Pons (tissue), 1 donor: ENCODE measurements at places on chromosomes 2 and 18.
A peak's percentile ranks its signal among the peaks of the same experiment; 100 is the strongest.

DNA sequence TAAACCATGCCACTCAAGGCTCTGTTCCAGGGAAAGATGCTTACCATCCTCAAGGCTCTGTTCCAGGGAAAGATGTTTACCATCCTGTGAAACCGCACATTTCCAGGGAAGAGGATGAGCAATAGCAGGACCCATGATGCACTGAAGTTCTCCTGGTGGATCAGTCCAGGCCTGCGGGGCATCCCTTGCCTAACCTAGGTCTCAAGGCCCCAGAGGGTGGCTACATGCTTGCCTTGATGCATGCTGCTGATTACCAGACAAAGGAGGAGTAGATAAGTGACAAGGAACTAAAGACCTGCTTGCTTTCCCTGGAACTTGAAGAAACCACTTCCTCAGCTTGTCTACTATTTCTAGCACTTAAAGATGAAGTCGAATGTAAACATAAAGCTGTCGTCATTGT is 111.0 kb upstream of the LINC00305 start:
- no peak for DNase-seq

DNA sequence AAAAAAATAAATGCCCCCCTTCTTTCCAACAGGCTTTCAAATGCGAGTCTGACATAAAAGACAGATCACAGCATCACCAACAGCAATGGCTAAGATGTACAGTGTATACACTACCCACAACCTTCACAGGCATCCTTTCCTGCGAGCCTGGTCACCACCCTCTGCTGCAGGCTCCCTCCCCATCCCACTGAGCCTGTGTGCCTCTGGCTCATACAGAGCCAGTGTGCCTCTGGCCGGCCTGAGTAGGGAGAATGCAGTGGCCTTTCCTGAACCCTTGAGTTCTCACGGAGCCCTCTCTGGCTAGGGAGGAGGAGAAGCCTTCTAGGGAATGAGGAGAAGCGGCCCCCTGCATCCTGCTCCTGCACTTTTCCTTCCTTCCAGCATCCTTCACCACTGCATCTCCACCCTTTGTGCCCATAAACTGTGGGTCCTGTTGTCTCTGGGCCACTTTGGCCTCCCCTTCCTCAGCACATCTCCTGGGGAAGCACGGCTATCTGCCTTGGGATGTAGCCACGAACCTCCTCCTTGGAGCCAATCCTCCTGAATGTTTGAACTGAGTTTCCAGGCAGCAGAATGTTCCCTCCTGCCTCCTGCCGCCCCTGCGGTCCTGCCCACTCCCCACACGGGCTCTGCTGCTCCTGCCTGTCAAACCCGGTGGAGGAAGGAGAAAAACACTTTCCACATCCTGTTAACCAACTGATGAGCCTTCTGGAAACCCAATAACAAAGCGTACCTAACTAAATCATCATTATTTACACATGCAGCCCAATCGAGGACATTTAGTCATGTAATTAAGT is 22.5 kb downstream of the GYPC start:
- DNase-seq, result no peak

- DNase-seq, result no peak
Measured at GRCh38 chr2:59885541-59885940, 667.9 kb downstream of the BCL11A start.

DNA sequence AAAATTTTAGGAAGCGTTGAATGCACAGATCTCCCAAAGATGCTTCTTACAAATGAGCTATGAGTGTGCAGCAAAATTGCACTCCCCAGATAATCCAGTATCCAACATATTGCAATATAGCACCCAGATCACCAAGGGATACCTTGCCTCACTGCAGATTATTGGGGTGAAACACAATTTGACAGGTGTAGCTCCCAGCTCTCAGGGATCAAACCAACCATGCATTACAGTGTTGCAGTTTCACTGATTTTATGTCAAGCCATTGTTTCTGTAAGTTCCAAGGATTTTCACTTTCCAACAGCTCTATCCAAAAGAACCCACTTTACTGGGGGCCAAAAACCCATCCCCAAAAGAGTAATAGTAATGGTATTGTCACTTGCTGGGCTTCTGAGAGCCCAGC is 10.8 kb upstream of the PRLH start:
- no peak for DNase-seq

- DNase-seq, result no peak
Measured at GRCh38 chr18:75344161-75344560, 83.3 kb downstream of the SMIM21 start.

DNA sequence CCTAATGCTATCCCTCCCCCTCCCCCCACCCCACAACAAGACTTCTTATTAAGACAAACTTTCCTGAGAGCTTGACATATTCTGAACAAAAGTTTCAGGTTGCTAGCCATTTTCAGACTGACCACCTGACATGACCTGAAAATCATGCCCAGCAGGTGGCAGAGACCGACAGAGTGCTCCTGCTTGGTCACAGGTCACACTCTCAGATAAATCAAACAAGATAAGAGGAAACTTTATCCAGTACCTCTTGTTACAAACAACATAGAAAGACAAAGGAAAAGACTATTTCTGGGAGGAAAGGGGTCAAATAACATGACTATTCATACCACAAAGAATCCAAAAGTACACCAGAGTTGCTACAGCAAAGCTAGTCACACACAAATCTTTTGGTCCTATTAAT is 107.4 kb downstream of the TMEM200C start:
- DNase-seq, result no peak

DNA sequence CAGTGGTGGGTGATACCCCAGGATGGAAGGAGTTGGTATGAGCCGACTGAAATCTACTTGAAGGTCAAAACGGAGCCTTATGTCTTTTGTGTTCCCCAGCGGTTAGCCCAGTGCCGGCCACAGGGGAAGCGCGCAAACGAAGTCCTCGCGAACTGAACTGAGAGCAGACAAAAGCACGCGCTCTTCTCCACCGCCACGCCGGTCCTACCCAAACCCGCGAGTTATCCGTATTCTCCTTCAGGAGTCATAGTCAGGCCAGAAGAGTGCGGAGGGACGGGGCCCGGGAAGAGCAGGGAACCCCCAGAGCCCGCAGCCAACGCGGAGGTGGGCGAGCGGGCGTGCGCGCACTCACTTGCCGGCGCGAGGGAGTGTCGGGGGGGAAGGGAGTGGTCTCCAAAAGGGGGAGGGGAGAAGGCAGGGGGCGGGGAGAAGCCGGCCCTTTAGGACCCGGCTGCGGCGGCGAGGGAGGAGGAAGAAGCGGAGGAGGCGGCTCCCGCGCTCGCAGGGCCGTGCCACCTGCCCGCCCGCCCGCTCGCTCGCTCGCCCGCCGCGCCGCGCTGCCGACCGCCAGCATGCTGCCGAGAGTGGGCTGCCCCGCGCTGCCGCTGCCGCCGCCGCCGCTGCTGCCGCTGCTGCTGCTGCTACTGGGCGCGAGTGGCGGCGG is at the start of gene IGFBP2:
Gene IGFBP2 (plus strand): TSS at position 469 of the 664 bp plus-strand sequence. CDS start 104 bp downstream, at position 573.
- no peak for DNase-seq

- peak; percentile 85 for DNase-seq
Measured at GRCh38 chr2:68031542-68032160, 31.2 kb downstream of the C1D start.

DNA sequence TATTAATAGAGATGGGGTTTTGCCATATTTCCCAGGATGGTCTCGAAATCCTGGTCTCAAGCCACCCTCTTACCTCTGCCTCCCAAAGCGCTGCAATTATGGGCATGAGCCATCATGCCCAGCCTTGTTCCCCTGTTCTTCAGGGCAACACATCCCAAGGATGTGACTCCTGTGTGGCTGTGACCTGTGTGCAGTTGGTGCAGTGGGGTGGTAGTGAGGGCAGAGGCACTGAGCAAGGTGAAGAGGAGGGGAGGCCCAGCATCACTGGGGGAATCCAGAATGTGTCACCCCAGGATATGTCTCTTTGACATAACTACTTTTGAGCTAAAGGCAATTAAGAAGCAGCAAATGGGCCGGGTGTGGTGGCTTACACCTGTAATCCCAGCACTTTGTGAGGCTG is 23.4 kb downstream of the CENPA start:
- DNase-seq, result no peak

DNA sequence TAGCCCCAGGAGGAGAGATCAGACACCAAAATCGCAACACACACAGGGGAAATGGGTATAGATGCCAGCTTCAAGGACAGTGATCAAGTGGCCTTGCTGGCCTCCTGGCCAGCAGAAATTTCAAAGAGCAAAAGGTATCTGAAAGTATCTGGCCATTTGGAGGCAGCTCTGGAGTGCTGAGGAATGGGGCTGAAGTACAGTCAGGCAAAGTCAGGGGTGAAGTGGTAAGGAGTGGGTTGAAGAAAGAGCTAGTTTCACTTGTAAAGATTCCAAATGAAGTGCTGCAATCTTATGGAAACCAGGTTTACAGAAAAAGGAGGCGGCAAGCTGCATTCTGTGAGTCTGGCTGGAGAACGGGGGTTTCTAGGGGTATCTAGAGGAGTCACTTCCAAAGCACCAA is 19.2 kb upstream of the PCBP1 start:
- no peak for DNase-seq

GRCh38 chr2:64942693-64943092 is 46.5 kb upstream of the SLC1A4 start:
- no peak for DNase-seq

DNA sequence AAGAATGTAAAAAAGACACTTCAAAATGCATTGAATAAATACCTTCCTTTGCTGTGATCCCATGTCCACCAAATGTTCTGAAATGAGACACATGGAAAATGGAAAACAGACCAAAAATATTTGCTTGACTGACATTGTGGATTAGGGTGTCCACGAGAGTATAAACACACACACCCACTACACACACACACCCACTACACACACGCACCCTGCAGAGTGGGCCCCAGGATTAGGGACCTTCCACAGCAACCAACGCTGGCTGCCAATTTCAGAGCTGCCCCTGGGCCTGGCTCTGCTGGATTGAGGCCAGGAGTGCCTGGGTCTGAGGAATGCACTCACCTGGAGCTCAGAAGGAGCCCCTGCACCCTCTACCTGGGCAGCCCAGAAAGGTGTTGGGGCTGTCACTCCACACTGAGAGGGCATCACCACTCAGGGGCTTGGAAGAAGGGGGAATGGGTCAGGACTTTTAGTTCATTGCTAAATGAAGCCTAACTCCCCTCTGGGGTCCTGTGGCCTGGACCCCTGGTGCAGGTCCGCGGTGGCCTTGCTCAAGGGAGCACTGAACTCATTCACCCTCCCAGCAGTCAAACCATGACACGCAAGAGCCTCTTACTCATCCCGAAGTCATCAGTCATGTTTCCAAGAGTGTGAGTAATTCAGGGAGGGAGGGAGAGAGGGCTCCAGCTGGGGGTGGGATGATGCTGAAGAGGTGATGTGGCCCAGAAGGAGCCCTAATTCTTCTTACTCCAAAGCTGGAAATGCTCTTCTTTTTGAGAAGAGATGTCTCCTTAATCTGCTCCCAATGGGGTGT is 50.2 kb upstream of the PLB1 start:
- DNase-seq, result no peak
